ENCODE measurements at places on chromosomes 5 and 9.

DNA sequence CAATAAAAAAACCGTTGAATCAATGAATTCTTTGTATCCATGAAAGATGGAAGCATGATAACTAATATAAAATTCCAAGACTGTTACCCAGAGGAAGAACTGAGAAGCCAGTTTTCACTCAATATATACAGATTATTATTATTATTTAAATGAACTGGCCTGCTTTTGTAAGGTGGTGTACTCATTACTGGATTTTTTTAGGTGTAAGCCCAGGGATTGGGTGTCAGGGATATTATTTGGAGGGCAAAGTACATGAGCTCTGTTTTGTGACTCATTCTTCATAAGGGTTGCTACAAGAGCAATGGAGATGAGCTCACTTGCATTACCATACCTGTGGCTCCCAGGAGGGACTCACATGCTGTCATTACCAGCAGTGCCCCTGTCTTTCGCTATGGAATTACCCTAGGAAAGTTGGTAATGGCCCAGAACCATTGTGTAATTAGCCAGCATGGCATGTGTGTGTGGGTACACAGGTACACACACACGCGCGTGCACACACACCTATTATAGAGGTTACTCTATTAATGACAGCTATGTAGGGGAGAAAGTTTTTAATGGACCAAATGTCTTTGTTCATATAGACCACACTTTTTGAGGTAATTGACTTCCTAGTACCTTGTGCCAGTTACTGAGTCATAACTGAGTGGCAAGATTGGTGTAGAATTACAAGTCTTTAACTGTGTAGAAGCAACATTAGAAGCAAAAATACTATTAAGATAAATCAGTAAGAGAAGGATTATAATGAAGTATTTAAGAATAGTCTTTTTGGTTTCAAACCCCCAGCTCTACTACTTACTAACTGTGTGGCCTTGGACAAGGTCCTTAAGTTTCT, 143.4 kb downstream of the GDNF start:
- DNase-seq = peak; percentile 49

GRCh38 chr9:128992995-128993394, 35.1 kb downstream of the SH3GLB2 start:
- DNase-seq = no peak

DNA sequence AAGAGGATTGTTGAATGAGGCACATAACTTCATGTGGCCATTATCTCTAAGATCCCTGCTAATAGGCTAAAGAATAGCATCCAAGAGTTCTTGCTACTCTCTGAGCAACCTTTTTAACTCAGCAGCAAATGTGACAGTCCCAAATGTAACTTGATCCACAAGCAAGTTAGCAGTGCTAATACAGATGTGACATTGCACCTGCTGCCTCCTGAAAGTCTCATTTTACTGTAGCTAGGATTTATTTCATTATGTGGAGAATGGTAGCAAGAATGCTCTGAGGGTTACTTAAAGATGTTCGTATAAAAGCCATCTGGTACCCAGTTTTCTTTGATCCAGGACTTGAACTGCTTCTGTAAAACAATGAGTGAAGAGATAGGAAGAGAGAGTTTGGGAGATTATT, 45.8 kb downstream of the CDH10 start:
- DNase-seq = no peak

- DNase-seq = no peak
Measured at GRCh38 chr5:143347698-143348344, 55.7 kb downstream of the NR3C1 start.

All from fibroblast of skin of right quadriceps (primary cell).